ENCODE measurements at places on chromosomes 3 and 15.

- DNase-seq: no peak
These were observed 111.1 kb downstream of the GABRB3 start for GRCh38 chr15:26661748-26662147.

GRCh38 chr15:58459560-58459959 is 27.8 kb downstream of the LIPC start:
- no peak for DNase-seq

GRCh38 chr15:92151741-92152140 is 241.9 kb upstream of the ST8SIA2 start:
- DNase-seq: no peak

DNA sequence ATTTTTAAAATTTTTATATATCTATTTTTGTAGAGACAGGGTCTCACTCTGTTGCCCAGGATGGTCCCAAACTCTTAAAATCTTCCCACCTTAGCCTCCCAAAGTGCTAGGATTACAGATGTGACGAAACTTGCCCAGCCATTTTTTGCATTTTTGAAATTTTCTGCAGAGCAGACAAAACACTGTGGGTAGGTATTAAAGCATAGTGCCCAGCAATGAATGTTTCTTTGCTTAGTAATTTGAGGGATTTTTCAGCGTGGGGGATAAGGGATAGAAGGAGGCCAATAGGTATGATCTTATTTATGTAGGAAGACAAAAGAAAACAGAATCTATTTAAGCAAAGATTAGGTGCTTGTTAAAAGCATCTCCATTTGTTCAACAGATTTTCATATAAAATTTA is 446.8 kb upstream of the DPH6 start:
- no peak for DNase-seq

GRCh38 chr3:101464235-101464634 is 48.8 kb downstream of the SENP7 start:
- DNase-seq: no peak

DNA sequence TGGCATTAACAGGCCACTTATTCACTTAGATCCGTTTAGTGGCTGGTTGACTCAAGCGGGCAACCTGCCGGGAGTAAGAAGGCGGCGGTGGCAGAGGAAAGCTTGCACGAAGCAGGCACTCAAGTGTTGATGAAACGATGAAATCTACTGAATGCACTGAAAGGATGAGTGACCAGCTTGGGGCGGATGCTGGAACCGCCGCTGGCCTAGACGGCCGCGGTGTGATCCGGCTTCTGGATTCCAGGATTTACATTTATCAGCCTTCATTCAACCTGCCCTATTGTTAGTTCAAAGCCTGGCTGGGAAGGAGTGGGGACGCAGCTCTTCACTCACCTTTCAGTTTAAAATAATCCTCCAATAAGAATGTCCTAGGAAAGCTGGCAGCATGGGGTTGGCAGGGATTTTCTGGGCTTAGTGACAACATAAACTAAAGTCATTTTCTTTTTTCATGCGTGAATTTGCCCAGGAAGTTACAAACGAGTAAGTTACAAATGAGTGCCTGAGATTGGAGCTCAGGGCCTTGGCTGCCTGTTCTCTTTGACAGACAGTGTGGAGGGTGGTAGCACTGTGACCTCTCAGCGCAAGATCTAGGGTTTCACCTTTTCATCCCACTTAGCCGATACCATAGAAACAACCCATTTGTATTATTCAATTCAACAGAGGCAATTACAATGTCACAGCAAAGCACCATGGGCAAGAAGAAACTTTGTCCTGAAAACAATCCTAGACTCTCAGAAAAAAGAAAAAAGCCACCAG is 1.1 kb upstream of the PLCH1 start:
- DNase-seq: peak; percentile 5

DNA sequence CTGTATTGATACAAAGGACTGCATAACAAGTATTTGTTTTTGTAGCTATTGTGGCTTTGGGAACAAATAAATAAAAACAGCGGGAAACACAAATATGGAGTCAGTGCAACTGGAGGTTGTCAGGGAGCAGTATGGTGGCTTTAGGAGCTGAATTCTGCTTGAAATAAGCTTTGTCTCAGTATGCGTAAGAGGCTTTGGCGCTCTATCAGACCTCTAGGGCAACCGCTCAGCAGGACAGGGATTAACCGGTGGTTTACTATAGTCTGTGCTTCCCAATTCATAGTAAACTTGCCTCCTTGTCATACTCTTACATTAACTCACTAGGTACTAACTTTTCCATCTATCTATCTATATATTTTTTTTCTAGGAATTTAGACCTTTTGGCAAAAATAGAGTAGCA is 104.6 kb downstream of the ZIC1 start:
- DNase-seq: no peak

DNA sequence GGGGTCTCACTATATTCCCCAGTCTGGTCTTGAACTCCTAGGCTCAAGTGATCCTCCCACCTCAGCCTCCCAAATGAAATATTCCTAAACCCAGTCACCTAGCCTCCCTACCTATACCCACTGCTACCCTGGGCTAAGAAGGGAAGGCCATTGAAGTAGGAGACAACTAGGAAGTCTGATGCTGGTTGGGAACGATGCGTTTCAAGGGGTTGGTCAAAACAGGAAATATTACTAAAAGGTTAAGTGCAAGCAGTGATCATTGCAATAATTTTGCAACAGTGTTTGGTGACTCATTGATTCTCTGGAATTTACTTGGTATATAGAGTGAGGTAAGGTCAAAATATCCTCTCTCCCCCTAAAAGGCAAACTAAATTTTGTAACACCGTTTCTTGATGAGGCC is 4.6 kb upstream of the UQCRC1 start:
- no peak for DNase-seq

GRCh38 chr15:76178296-76179000 is 118.7 kb downstream of the TMEM266 start:
- DNase-seq: no peak

GRCh38 chr3:172125963-172126457 is 86.6 kb downstream of the FNDC3B start:
- DNase-seq: no peak

DNA sequence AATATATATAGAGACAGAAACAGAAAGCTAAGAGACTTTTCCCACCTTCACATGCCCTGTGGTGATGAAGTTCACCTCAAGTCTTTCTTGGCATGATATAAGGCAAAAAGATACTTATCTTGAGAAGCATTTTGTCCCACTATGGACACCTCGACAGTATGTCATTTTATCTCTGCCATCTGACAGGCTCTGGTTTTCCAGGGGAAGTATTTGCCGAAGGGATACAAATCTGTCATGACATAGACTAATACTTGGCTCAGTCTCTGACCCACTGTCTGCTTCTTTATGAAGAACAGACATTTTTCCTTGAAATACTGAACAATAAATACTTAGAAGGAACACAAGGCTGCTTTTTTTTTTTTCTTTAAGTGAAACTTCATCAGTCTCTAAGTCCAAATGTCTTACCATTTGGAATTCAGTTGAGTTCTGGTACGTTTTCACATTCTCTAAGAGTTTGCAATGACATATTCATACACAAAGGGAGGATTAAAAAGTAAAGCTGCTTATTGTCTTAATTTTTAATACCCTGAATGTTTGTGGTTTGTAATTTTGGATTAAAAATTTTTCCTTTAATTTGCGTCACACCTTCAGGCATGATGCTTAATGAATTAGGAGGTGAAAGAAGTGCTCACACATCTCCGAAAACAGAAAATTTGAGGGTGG is 87.8 kb upstream of the LMOD3 start:
- DNase-seq: no peak

GRCh38 chr3:17752436-17752835 is 10.0 kb upstream of the TBC1D5 start:
- no peak for DNase-seq

DNA sequence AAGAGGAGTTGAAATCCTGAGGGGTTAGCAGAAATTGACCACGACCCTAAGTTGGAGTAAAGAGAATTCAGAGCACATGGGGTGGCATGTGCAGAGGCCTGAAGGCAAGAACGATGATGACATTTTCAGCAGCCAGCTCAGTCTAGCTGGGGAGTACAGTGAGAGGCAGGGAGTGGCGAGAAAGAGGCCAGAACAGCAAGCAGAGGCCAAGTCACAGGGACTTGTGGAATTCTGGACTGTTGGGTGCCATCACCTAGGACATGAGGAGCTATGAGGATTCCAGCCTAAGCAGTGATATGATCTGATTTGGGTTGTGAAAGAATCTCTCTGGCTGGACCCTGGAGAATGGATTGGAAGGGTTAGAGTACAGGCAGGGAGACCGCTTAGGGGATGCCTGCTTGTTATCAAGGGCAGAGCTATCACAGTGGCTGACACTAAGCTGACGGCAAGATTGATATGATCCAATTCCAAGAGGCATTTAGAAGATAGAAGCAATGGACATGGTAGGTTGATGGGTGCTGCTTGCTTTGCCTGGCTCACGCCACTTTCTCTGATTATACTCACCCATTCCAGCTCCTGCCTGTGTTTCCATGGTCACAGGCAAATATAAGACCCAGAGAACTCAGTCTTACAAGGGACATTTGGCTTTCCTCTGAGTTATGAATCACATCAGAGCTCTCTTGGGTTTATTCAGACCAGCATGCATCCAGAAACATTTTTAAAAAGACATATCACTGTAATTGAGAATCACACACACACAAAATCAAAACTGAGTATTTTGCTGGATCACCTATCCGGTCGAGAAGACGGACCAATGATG is 66.4 kb downstream of the LRTM1 start:
- no peak for DNase-seq

GRCh38 chr3:63644212-63644797 is 8.2 kb upstream of the SNTN start:
- no peak for DNase-seq

DNA sequence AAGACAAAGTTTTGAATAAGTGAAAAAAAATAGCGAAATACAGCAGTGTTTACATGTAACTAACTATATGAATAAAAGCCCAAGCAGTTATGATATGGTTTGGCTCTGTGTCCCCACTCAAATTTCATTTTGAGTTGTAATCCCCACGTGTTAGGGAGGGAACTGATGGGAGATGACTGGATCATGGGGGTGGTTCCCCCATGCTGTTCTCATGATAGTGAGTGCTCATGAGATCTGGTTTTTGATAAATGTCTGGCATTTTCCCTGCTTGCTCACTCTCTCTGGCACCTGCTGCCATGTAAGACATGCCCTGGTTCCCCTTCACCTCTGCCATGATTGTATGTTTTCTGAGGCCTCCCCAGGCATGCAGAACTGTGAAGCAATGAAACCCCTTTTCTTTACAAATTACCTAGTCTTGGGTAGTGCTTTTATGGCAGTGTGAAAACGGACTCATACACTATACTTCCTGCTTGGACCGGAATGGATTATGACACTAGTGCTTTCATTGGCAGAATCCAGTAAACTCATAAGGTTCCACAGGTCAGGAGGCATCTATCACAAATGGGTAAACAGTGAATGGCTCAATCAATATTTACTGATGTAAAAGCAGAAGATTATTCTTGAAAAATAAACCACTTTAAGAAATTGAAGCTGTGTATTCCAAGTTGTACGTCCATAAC is 192.1 kb downstream of the CBLB start:
- DNase-seq: peak; percentile 74

- no peak for DNase-seq
These were observed 23.9 kb upstream of the SLC25A36 start for GRCh38 chr3:140917772-140918171.

DNA sequence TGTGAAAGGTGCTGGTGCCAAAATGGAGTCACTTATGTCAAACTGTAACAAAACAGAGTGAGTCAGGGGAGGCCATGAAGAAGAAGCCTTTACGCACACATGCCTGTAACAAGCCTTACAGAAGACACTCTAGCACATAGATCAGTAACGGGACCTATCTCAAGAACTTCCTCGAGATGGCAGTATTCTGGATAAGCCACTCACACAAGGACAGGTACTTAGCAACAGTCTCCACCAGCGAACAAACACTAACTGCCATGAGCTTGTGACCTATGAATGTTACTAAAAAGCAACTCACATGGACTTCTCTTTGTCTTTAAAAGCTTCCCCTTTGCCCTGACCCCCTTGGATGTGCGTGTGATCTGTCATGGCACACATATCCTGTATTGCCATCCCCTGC is 235.1 kb downstream of the CD47 start:
- DNase-seq: no peak

GRCh38 chr3:37179144-37179967 is 5.0 kb upstream of the LRRFIP2 start:
- no peak for DNase-seq
